Activated CD4-positive, alpha-beta T cell treated with anti-CD3 and anti-CD28 coated beads for 36 hours (primary cell): ENCODE measurements at places on chromosomes 6 and 20.

DNA sequence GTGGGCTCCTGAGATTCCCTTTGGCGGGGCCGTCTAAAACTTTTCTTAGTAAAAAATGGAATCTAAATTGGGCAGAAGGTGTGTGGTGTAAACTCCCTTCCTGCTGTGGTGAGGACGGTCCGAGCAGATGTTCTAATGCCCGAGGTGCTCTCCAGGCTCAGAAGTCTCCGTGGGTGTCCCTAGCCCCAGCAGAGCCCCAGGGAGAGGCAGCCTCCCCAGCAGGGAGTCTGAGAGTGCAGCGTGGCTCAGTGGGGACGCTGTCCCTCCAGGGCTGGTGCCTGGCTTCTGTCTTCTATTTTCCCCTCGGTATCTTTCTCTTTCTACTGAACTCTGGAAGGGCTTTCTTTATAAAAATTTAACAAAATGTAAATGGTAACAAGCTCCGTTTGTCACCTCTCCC is 208.2 kb downstream of the SMOC2 start:
- no peak overlapping the region for H3K27ac ChIP-seq
- H3K4me1 ChIP-seq = no peaks in the 10 kb centered on the region
- peaks cover 5% of the 10 kb centered on the region for H3K27me3 ChIP-seq
- H3K36me3 ChIP-seq = no peaks in the 10 kb centered on the region
- H3K4me3 ChIP-seq = no peak overlapping the region

DNA sequence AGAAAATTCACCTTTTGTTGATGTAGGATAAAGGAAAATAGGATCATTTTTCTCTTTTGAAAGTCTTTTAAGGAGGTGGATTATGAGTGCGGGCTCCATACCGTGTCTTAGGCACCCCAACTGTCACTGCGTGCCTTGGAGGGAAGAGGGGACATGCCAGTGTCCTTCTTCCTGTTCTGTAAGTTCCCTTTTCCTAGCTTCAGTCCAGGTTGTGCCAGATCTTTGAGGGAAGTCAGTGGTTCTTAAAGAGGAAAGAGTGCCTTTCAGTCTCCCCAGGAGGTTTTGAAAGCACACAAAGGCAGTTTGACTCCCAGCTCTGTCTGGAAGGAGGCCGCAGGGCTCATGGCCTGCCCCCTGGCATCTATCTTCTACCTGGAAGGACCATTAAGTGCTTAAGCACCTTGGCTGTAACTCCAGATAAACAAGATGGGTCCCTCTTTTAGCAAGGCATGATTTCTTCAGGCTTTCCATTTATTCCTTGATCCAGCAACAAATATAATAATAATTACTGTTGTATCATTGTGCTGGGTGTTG is 13.0 kb downstream of the EFCAB8 start:
- no peaks in the 10 kb centered on the region for H3K36me3 ChIP-seq
- H3K4me3 ChIP-seq = no peak overlapping the region
- no peaks in the 10 kb centered on the region for H3K4me1 ChIP-seq

GRCh38 chr20:37473249-37474000 is 47.6 kb upstream of the NNAT start:
- H3K27ac ChIP-seq = no peak overlapping the region
- H3K4me1 ChIP-seq = no peaks in the 10 kb centered on the region
- H3K4me3 ChIP-seq = no peak overlapping the region
- H3K36me3 ChIP-seq = no peaks in the 10 kb centered on the region

GRCh38 chr6:56299916-56300315 is 52.5 kb upstream of the COL21A1 start:
- no peak overlapping the region for H3K4me3 ChIP-seq
- H3K27ac ChIP-seq = no peak overlapping the region
- H3K27me3 ChIP-seq = no peaks in the 10 kb centered on the region
- H3K4me1 ChIP-seq = no peaks in the 10 kb centered on the region

DNA sequence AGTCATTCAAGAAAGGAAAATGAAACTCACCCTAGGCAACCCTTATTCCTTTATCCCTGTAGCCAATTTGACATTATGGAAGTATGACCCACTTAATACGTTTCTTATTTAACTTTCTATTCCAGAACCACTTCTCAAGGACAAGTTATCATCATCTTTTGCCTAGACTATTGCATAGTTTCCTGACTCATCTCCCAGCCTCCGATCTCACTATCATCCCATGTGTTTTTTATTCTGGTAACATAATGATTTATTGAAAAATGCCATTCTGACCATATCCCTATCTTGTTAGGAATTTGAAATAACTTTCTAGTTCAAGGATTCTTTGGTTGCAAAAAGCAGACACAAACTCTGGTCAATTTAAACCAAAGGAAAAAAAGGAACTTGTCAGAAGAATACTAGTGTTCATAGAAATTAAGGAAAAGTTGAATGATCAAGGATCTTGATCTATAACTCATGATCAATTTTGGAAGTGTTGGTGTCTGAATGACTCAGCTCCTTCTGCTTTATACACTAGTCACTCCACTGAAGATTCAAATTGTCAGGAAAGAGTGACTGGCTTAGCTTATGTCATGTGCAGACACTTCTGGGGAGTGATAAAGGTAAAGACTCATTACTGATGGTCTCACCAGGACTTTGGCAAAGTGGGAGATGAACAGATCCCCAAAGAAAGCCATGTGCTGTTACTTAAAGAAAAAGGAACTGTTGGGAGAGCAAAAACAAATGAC is 8.5 kb upstream of the TINAG start:
- no peak for DNase-seq
- no peak overlapping the region for H3K4me3 ChIP-seq
- H3K4me1 ChIP-seq = no peaks in the 10 kb centered on the region
- no peaks in the 10 kb centered on the region for H3K27me3 ChIP-seq

- no peaks in the 10 kb centered on the region for H3K4me1 ChIP-seq
- H3K4me3 ChIP-seq = no peak overlapping the region
- DNase-seq = no peak
- no peaks in the 10 kb centered on the region for H3K27me3 ChIP-seq
- no peak overlapping the region for H3K27ac ChIP-seq
- H3K36me3 ChIP-seq = no peaks in the 10 kb centered on the region
Measured at GRCh38 chr20:39849664-39850063, 839.4 kb downstream of the MAFB start.

DNA sequence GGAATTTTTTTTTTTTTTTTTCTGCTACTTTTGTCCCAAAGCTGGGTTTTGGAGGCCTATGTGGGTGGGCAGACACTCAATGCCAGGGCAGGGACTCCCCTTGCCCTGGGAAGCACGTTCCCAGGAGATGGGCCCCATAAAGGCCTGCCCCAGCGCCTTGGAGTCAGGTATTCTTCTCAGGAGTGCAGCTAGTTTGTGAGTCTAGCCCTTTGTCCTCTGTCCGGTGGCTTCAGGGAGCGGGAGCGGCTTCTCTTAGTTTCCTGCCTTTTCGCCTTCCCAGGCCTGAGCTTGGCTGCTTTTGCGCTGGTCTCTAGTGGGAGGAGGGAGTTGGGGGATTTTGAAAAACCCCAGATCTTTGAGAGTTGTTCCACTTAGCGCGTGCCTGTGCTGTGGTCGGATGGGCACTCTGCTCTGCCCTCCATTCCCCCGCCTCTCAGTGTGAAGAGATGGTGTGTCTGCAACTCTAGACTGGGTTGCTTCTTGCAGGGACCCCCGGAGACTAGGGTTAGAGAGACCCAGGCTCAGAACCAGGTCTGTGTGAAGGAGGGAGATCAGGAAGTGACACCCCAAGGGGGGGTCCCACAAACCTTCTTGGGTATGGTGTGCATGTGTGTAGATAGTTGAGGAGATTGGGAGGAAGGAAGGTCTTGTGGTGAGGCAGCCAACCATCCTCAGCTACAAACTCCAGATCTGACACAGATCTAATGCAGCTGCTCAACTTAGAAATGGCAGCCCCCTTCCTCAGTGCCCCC is 1.3 kb downstream of the PLCG1 start:
- H3K36me3 ChIP-seq = peaks cover 34% of the 10 kb centered on the region
- peaks cover 75% of the 10 kb centered on the region for H3K4me1 ChIP-seq
- H3K27ac ChIP-seq = peak overlapping the region; percentile 92
- H3K4me3 ChIP-seq = peak overlapping the region; percentile 86
- peak; percentile 62 for DNase-seq

DNA sequence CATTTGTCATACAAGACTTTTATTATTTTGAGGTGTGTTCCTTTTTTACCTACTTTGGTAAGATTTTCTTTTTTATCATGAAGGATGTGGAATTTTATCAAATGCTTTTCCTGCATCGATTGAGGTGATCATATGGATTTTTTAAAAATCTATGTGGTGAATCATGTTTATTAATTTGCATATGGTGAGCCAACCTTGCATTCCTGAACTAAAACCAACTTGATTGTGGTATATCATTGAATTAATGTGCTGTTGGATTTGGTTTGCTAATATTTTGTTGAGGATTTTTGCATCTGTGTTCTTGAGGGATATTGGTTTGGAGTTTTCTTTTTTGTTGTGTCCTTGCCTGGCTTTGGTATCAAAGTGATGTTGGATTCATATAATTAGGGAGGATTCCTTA is 848.1 kb upstream of the EYS start:
- DNase-seq = no peak
- H3K27ac ChIP-seq = no peak overlapping the region
- H3K27me3 ChIP-seq = no peaks in the 10 kb centered on the region
- H3K36me3 ChIP-seq = no peaks in the 10 kb centered on the region
- no peak overlapping the region for H3K4me3 ChIP-seq

- H3K4me1 ChIP-seq = no peaks in the 10 kb centered on the region
- H3K4me3 ChIP-seq = no peak overlapping the region
- no peak for DNase-seq
- no peaks in the 10 kb centered on the region for H3K27me3 ChIP-seq
Measured at GRCh38 chr6:111942561-111942960, 69.3 kb upstream of the FYN start.

DNA sequence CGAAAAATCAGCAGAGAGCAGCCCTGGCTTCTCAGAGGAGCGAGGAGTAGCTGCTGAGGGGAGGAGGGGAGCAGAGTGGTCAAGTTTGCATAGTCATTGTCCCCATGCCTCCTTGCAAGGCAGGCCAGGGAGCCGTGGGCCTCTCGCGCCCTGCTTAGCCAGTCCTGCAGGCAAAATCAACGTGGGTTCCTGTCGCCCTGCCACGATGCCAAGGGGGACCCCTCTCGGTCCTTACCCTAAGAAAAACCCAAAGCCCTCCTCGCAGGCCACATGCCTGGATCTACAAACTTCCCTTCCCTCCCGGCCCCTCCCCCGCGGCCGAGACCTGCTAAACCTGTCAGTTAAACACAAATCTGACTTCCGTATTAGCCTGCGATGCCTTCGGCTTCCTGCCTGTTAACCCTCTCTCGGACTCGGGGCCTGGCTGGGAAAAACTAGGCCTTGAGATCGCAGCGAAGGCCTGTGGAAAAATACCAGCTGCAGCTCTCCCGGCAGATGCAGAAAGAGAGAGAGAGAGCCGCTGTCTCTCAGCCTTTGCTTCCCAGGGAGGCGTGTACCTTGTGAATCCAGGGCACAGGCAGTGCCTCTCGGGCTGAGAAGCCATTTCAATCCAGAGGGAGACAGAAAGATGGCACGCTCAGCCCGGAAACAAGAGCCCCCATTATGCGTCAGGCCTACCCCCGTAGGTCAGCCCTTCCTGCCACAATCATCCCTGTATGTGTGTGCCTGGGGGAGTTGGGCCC is 968 bp upstream of the ZMYND8 start:
- H3K27ac ChIP-seq = peak overlapping the region; percentile 98
- H3K36me3 ChIP-seq = peaks cover 16% of the 10 kb centered on the region
- DNase-seq = peak; percentile 80
- no peaks in the 10 kb centered on the region for H3K27me3 ChIP-seq
- peaks cover 55% of the 10 kb centered on the region for H3K4me1 ChIP-seq
- H3K4me3 ChIP-seq = peak overlapping the region; percentile 77

DNA sequence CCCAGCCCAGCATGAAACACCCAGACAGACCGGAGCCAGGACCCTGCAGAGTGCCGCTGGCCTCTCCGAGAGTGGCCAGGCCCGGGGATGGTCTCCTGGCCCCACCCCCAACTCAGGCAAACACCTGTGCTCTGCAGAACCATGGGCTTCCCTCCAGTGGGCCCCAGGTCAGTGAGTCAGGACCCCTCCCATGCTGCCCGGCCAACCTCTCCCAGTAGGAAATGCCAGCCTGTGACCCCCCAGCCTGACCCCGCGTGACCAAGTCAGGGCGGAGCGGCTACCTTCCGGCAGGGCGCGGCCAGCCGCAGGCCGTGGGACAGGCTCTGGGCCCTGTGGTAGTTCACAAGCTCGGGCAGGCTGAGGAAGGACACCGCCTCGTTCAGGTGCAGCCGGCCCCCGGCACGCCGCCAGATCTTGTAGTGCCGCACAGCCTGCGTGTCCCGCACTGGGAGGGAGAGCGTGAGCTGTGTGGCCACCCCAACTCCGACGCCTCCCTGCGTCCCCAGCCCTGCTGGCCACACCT is 3.2 kb downstream of the PTK6 start:
- peaks cover 8% of the 10 kb centered on the region for H3K4me1 ChIP-seq
- H3K27ac ChIP-seq = no peak overlapping the region
- no peaks in the 10 kb centered on the region for H3K36me3 ChIP-seq
- peak; percentile 6 for DNase-seq

DNA sequence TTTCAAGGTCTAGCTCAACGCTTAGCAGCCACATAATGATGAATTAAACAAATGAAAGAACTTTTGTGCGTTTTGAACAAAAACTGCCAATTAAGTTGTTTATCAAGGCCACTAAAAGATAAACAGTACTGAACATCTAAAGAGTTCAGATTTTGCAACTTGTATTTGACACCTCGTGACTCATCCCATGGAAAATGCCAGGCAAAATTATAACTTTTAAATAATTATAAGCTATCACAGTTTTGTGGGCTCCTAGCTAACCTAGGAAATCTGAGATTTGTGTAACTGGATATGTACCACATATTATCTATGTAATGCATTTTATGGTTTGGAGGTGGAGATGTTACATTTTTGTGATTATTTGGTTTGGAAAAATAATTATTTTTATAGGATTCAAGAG is 9.6 kb upstream of the BAG2 start:
- H3K4me1 ChIP-seq = peaks cover 6% of the 10 kb centered on the region
- no peak overlapping the region for H3K27ac ChIP-seq
- peaks cover 43% of the 10 kb centered on the region for H3K36me3 ChIP-seq
- H3K4me3 ChIP-seq = no peak overlapping the region
- DNase-seq = no peak

GRCh38 chr6:6434723-6435122 is 114.3 kb upstream of the F13A1 start:
- no peaks in the 10 kb centered on the region for H3K36me3 ChIP-seq
- H3K27me3 ChIP-seq = peaks cover 14% of the 10 kb centered on the region
- H3K4me1 ChIP-seq = no peaks in the 10 kb centered on the region
- DNase-seq = no peak
- H3K4me3 ChIP-seq = no peak overlapping the region
- H3K27ac ChIP-seq = no peak overlapping the region

- H3K27me3 ChIP-seq = no peaks in the 10 kb centered on the region
- no peaks in the 10 kb centered on the region for H3K4me1 ChIP-seq
- no peak overlapping the region for H3K4me3 ChIP-seq
- H3K27ac ChIP-seq = no peak overlapping the region
- DNase-seq = no peak
Measured at GRCh38 chr6:118953391-118953790, 18.4 kb upstream of the MCM9 start.

GRCh38 chr6:74757813-74758212 is 448.0 kb downstream of the COL12A1 start:
- DNase-seq = no peak
- H3K4me3 ChIP-seq = no peak overlapping the region
- no peaks in the 10 kb centered on the region for H3K27me3 ChIP-seq
